EH (cell line): ENCODE measurements at places on chromosomes 7 and 10.
A peak's percentile ranks its signal among the peaks of the same experiment; 100 is the strongest.

GRCh38 chr7:7920481-7920880, 48.1 kb upstream of the GLCCI1 start:
- DNase-seq = no peak

DNA sequence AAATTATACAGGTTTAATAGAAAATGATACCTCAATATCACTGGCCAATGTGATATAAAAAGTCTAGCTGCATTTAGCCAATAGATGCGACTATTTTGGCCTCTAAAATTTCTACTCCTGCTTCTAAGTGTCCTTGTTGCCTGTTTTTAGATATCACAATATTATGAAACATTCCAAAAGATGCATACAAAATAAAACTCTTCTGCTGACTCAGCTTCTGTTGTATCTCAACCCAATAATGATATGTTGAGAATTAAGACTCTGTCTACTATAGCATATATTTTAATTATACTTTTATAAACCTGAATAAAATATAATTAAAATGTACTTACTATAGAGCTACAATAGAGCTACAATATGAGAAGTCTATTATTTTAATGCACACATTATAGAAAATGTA, 661.0 kb upstream of the TEX47 start:
- DNase-seq = no peak

DNA sequence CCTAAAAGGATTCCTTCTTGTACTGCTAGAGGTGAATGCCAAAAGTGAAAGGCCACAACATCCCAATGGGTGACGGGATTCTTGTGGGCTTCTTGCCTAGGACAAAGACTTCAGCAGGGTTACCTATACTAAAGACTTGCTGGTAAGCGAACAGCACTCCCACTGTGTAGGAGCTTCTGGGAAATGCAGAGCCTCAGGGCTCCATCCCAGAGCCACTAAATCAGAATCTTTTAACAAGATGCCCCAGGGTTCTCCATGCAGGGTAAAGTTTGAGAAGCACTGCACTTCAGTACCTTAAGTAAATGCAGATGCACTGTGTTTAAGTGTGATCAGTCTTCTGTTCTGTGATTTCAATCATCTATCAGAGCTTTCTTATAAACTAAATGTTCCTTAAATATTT, 266.9 kb upstream of the KLF14 start:
- no peak for DNase-seq

GRCh38 chr7:138865843-138866242, 67.8 kb upstream of the ATP6V0A4 start:
- DNase-seq = no peak

- DNase-seq = no peak
These were observed 70.2 kb downstream of the ZRANB1 start for GRCh38 chr10:125011926-125012705.

GRCh38 chr7:92634205-92634604, 44.0 kb upstream of the FAM133B start:
- DNase-seq = peak; percentile 19

GRCh38 chr10:48199580-48200377, 74.7 kb downstream of the FRMPD2 start:
- peak; percentile 92 for DNase-seq

- peak; percentile 22 for DNase-seq
These were observed 10.4 kb downstream of the ZNF365 start for GRCh38 chr10:62384447-62385081.

DNA sequence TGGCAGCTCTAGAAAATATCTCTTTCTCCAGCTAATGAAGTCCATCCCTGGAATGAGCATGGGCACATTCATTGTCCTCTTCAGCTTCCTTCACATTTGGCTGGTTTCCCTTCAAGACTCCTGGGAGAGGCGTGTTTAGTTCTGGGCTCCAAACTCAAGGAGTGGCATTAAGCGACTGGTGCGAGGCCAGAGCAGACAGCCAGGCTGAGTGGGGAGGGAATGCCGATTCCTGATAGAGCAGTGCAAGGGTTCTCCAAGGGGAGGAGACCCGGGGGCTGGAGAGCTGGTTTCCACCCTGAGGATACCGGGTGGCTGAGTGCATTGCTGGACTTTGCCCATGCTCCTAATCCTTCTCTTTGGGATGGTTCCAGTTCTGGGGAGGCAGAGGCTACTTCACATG, 372.1 kb downstream of the RPS24 start:
- DNase-seq = no peak

GRCh38 chr7:131131012-131131745, 196.5 kb upstream of the MKLN1 start:
- no peak for DNase-seq

GRCh38 chr7:38716397-38716796, 85.2 kb upstream of the AMPH start:
- DNase-seq = no peak

GRCh38 chr10:97332591-97333350, 1.8 kb downstream of the FRAT2 start:
- DNase-seq = peak; percentile 88

DNA sequence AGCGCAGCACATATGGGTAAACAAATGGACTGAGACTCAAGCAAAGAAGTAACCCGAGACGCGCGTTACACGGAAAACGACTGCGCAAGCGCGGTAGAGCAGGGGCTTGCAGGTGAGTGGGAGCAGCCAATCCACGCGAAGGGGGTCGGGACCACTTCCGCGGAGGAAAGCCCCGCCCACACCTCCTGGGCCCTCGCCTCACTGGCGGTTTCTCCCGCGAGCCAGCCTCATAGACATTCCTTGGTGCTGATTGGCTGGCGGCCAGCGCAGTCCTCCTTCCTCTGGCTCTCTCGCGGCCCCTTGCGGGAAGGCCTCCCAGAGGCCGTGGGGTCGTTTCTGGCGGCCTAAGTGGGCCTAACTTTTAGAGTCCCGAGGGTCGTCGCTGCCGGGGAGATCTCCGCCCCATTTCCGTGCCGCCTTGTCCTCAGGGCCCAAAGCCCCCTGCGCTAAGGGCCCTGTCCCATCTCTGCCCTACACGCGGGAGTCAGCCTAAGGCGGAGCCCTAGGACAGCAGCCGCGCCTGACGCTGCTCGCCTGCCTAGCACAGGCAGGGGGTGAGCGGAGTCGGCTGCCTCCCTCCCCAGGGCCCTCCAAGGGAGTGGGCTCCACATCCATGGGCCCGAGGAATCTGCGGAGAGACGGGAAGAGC, 9.1 kb upstream of the FXYD4 start:
- DNase-seq = peak; percentile 87

- peak; percentile 50 for DNase-seq
These were observed 39.7 kb downstream of the CACNB2 start for GRCh38 chr10:18179891-18180290.

GRCh38 chr10:103759100-103759781, 96.1 kb downstream of the SH3PXD2A start:
- DNase-seq = peak; percentile 87

DNA sequence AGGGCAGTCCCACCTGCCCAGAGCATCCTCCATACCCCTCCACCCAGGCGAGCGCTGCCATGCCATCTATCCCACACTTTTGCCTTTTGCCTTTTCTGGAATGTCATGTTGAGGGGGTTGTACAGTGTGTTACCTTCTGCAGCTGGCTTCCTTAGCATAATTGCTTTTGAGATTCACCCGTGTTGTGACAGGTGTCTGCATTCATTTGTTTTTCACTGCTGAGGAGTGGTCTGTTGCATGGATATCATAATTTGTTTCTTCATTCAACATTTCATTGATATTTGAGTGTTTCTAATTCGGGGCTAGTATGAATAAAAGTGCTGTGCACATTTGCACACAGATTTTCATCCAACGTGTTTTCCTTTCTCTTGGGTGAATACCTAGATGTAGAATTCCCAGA, 353.9 kb downstream of the PAXIP1 start:
- no peak for DNase-seq

DNA sequence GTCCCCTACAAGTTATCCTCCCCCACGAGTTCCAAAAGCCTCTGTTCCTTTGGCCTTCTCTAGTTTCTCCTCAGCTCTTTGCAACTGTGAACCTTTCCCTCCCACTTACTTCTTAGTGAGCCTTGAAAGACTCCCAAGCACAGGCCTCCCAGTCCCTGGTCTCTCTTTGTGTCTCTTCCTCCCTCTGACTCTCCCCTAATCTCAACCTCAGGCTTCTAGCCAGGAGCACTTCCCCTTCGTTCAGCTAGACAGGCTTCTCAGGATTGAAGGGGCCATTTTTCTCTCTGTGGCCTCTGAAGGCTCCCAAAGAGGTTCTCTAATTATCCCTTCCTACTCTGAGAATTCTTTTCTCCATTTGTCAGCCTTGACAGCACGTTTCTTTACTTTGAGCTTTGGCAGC, 50.2 kb upstream of the PHYHIPL start:
- DNase-seq = no peak

DNA sequence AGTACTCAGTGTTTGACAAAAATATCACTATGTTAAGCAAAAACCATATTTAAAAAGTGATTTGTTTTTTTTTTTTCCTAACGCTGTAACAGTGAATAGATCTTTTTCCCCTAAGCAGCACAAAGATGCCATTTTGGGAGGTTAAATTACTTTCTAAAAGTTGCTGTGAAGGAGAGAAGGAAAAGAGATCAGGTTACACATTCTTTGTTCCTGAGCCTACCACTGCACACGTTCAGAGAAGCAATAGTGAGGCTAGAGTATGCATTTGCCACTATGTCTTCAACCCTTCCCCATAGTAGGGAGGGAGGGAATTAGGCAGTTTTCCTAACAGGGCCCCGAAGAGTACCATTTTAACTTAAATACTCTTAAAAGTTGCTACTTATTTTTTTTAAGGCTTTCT, 38.9 kb downstream of the BMPR1A start:
- DNase-seq = peak; percentile 84

- DNase-seq = peak; percentile 55
These were observed at the start of gene SMO for GRCh38 chr7:129188372-129188891. SMO (plus strand) TSS chr7:129188633; CDS start chr7:129189152, 519 bp downstream.

GRCh38 chr10:103246324-103246723, 637 bp downstream of the RPEL1 start:
- DNase-seq = no peak

DNA sequence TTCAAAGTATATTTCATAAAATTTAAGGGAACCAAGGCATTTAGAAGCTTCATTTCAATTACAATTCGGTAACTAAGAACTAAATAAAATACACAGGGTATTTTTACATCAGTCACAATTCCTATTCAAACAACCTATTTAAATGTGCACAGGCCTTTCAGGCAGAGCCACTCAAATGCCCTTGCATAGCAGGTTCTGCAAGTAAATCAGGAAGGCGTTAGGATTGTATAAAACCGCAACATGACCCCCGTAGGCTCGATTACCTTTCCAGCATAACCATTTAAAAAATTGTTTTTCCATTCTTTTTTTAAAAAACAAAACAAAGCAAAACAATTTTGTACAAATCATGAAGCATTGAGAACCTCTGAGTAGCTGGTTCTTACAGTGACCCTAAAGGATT, 289.9 kb upstream of the SP8 start:
- no peak for DNase-seq

GRCh38 chr7:36119005-36119706, 33.9 kb upstream of the EEPD1 start:
- DNase-seq = peak; percentile 98

DNA sequence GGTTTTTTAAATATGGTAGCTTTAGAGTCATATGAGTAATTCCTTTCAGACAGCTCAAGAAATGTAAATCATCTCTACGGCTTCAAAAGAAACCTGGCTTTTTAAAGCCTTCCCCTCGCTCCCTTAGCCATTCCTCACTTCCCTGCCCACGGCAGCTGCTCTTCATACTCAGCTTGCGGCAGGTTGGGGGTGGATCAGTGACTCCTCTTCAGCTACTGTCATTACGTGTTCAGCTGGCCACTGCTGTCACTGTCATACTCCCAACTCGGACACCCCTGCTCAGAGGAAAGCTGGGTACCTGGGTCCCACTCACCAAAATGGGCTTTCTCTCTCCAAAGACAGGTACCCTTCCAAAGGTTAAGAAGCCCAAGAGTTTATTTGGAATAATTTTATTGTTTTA, 6.6 kb downstream of the YWHAG start:
- DNase-seq = peak; percentile 29

GRCh38 chr10:124175701-124176348, 82.4 kb upstream of the CHST15 start:
- no peak for DNase-seq

- peak; percentile 88 for DNase-seq
These were observed 38.4 kb downstream of the SLC39A12 start for GRCh38 chr10:17989908-17990767.

DNA sequence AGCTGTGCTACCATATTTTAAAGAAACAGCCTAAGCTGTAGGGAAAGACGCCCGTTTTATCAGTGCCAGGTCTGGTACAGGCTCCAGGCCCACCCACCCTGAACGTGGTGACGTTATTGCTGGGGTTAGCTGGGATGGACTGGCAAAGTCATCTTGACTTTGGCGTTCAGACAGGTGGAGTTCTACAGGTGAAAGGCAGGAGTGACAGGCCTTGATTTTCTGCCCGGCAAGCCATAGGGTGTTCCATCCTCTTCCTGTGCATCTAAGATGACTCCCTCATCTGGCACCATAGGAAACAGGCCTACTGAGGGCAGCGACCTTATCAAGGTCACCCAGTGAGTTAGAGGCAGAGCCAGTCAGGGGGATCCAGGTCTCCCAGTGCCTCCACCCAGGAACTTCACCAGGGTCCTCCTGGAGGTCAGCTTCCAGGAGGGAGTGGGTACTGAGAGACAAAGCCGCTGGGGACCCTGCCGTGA, 41.6 kb downstream of the HK1 start:
- DNase-seq = no peak

DNA sequence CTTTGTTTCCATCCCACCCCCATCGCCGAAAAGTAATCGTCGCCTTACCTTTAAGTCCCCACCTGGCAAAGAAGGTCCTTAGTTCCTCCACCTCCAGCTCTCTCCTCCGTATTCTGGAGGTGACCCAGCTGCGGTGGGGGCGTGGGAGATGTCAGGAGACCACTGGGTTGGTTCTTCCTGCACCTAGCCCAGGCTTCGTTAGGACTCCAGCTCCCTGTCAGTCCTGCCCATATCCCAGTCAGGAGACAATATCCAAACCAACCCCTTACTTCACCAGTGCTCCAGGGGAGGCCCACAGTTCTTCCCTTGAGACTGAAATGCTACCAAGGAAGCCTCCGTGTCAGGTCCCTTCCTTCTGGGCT, 693 bp downstream of the ADIRF start:
- DNase-seq = no peak

DNA sequence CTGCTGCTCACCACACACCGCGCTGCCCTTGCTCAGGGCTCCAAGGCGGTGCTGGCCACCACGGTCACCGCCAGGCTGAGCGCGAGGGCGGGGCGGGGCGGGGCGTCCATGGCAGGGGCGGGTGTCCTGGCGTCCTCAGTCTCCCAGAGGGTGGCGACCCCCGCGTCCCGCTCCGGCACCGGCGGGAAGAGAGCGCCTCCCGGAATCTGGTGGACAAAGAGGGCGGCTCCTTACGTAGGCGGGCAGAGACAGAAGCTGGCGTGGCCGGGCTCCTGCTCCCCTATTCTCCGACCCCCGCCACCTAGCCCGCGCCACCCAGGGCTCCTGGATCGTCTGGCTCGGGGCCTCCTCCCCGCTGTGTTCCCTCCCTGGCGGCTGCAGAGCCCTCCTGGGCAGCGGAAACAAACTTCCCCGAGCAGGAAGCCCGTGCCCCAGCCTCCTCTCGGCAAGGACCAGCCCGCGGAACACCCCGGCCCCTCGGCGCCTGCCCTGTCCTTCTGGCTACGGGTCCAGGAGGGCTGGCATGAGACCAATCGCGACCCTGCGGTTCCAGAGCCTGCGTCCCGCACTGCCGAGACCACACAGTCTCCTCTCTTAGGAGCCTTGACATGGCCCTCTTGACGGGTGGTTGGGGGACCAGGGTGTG, 133.8 kb upstream of the ZNF92 start:
- DNase-seq = no peak
